ENCODE measurements at places on chromosomes 7 and 10. TPM values are rescaled to one million over a fixed set of nuclear protein-coding genes. Genes with fewer than 3 reads are reported as not detected.
A peak's percentile ranks its signal among the peaks of the same experiment; 100 is the strongest.

GRCh38 chr10:117552156-117552631 is 9.6 kb downstream of the EMX2 start:
- DNase-seq = peak; percentile 65

- DNase-seq = no peak
These were observed 87.4 kb downstream of the TCERG1L start for GRCh38 chr10:131224106-131224505.

GRCh38 chr7:100568896-100569844 is 4.5 kb downstream of the SAP25 start:
- DNase-seq = peak; percentile 61

DNA sequence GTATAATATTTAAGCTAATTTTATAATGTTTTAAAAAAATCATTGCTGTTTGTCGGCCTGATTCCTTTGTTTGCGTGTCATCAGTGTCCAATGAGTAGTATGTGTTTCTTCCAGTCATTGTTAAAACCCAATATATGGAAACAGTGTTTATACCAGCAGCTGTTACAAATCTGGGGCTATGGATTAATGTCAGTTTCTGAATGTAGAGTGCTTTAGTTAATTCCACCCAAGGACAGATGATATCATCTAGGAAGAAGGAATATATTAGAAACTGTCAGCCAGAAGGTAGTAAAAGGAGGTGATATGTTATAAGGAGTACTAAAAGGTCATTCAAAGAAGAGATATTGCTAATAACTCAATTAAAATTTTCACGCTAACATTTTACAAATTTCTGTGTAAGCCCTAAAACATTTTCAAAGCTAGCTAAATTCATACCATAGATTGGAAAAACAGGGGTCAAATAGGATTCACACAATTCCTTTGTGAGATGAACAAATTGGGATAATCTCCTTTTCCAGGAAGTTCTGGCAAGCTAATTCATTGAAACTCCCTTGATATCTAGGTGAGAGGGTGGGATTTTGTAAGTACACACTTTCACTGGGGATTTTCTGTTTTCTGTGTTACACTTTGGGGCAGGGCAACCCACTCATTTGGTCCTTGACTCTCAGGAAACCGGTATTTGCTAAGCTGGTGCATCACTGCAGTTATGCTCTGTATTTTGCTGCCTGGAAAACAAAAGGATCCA is 448.8 kb downstream of the LRMDA start:
- DNase-seq = no peak

- DNase-seq = no peak
These were observed 175.1 kb upstream of the PTPRZ1 start for GRCh38 chr7:121697731-121698316.

DNA sequence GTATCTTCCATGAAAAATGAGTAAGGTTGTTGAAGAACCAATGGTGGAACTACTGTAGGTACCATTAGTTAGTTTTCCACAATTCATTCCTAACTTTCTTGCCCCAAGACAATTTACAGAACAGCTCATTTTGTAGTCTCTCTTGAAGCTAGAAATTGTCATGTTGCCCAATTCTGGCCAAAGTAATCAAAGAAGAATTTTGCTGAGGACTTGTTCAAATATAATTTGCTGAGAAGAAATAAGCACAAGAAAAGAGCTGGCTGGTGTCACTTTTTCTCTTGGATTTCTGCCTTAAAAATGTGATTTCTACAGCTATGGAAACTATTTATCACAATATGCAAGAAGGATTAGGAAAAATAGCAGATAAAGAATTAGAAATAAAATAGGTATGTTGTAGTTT is 199.2 kb upstream of the SEMA3A start:
- peak; percentile 66 for DNase-seq

GRCh38 chr10:120729547-120729946 is 121.6 kb upstream of the WDR11 start:
- no peak for DNase-seq

- DNase-seq = no peak
These were observed 6.9 kb upstream of the TNS3 start for GRCh38 chr7:47588704-47589225.

DNA sequence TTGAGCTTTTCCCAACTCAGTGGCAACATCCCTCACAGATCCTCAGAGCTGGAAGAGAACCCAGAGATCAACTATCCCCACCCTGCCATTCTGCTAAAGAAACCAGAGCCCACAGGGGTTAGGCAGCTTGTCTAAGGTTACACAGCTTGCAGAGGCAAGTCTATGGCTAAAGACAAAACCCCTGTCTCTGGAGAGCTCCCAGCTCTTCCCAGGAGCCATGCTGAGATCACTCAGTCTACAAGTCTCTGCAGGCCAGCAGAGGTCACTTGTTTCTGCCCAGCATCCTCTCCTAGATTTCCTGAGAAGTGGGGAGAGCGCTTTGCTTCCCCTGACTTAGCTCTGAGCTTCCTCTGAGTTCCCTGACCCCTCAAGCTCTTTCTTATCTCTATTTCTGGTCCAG is 28.5 kb upstream of the LOXL4 start:
- DNase-seq = peak; percentile 42

- DNase-seq = no peak
These were observed 574.5 kb downstream of the TYW1 start for GRCh38 chr7:67571026-67571545.

GRCh38 chr7:88795553-88795952 is at the start of gene TEX47:
TEX47 (minus strand) TSS chr7:88795737; CDS start chr7:88794942, 795 bp downstream.
- DNase-seq = no peak

DNA sequence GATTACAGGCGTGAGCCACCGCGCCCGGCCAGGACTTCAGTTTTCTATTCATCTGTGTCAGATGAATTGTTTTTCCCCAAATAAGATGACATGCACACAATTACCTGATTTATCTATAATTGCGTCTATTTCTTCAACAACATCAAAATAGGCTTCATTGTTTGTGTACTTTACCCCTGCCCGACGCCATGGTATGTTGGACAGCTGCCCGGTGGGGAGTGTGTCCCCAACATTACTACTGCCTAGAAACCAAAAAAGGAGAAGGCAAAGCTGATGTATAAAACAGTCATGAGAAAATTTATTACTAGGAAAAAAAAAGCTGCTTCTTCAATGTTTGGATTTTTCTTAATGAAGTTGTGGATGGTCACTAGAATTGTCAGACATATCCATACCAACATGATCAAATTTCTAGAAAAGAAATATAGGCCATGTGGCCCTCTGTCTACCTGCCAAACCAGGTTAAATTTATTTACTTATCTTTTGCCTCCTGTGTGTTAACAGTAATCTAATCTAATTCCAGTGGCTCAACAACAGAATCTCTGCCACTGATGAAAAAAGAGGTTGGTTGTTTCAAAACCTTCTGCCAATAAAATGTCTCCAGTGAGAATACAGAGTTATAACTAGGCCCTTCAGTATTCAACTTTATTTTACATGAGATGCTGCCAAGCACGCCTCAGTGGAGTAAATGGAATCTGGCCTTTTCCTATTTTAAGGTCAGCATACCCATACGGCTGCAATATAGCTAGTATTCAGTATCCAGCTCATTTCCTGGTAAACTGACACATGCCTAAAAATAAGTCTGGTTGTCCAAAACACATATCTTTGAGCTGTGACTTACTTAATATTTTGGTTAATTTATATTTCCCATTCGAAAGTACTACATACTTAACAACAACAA is 16.5 kb downstream of the AP3M1 start:
- no peak for DNase-seq

GRCh38 chr10:60312818-60313588 is 76.7 kb downstream of the ANK3 start:
- peak; percentile 72 for DNase-seq

GRCh38 chr10:101305320-101306241 is 48.4 kb upstream of the BTRC start:
- no peak for DNase-seq

GRCh38 chr7:25025218-25025671 is 45.3 kb upstream of the OSBPL3 start:
- DNase-seq = peak; percentile 83

- no peak for DNase-seq
These were observed 126.2 kb upstream of the ETV1 start for GRCh38 chr7:14115701-14116100.

DNA sequence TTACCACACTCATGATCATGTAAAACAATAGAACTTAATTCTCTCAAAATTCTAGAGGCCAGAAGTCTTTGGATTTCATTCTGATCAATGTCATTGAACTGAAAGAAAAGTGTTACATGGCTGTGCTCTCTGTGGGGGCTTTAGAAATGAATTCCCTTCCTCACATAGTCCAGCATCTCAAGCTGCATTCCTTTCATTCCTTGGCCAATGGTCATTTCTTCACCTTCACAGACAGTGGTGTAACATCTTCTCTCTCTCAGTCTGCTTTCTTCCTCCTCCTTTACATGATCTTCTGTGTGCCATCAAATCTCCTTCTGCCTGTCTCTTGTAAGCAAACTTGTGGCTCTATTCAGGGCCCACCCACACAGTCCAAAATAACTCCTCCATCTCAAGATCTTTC is 735.3 kb downstream of the SUGCT start:
- DNase-seq = peak; percentile 4

DNA sequence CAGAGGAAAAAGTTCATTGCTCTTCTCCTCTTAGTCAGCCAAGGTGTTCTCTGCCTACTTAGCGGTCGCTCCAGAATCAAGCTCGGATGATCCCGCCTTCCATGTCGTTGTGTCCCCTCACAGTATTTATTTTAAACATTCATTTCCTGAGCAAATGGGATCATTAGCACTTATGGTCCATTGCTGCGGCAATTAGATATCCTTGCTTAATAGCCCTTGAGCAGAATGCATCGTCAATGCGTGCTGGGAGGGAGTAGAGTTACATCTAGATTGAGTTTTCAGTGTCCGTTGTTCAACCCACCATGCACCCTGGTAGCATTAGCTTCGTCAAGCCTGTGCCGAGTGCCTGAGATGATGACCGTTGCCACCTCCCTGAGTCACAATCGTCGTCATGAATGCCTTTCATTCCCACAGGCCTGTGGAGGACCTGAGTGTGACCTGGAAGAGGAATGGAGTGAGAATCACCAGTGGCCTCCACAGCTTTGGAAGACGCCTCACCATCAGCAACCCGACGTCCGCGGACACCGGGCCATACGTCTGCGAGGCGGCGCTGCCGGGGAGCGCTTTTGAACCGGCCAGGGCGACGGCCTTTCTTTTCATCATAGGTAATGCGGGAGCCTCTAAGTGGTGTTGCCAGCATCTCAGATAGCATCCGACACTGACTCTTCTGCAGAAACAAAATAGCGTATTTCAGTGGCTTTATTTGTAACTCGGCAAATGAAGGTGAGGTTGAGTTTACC is 650.4 kb downstream of the SDK1 start:
- no peak for DNase-seq

GRCh38 chr10:91672021-91672608 is 39.2 kb upstream of the PPP1R3C start:
- peak; percentile 75 for DNase-seq

DNA sequence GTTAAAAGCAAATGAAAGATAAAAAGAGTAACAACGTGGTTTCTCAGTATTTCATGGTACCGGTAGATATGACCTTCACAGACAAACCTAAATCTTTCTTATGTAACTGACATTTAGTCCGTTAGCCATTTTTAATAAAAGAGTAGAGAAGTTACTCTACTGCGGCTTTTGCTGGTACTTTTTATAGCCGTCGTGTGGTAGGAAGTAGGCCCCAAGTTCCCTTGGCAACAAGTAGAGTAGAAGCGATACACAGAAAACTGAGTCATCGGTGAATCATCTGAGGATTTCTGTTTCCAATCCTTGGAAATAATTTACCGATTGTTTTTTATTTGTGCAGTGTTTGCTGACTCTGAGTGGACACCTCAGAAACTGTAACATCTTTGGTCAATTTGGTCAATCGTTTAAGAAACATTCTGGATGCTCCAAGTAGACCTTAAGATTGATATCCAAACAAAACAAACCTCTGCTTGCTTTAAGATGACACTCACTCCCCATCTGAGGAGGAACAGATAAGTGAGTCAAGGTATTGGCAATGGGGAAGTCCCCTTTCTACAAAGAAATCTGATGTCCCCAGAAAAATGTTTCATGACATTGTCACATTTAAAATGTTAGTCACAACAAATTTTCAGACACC is 63.9 kb upstream of the AHR start:
- DNase-seq = peak; percentile 98

GRCh38 chr10:32346551-32347362 is at the start of gene EPC1:
EPC1 (minus strand) TSS chr10:32347158; CDS start chr10:32346915, 243 bp downstream.
- DNase-seq = peak; percentile 94

DNA sequence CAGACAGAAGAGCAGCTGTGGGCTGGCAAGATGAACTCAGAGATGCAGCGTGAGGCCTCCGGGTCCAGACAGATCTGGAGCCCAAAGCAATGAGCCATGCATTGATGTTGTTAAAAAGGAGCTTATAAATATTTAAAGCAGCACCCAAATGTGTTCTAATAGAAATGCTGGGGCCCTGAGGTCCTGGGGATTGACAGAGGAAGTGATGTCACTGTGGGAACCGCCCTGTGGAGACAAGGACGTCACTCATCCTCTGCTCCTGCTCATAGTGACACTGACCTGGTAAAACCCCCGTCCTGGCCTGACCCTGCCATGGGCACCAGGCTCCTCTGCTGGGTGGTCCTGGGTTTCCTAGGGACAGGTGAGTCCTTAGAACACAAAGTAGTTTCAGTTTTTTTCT is 197.0 kb upstream of the PRSS58 start:
- no peak for DNase-seq

- DNase-seq = no peak
These were observed 67.9 kb downstream of the DAGLB start for GRCh38 chr7:6379886-6380285.

GRCh38 chr10:19824381-19825342 is 8.4 kb downstream of the PLXDC2 start:
- DNase-seq = no peak

DNA sequence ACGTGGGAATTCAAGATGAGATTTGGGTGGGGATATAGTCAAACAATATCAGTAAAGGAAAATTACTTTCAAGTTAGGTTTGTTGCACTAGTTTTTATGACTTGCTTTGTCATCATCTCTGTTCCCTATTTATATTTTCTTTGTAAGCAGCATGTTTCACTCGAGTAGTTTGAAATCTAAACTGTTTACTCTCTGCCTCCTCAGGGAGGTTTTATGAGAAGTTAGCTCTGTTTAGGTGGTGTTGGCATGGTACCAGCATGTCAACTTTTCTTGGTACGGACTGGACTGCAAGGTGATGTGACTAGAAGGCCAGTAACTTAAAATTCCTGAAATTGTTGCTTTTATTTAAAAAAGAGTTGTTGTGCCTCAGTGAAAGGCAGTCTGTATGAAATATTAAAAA is 59.2 kb upstream of the MTPN start:
- no peak for DNase-seq

The PTF1A gene
- not detected for total RNA-seq

The TLX1 gene
- total RNA-seq = not detected

The PAPOLB gene
- not detected for total RNA-seq

The COL1A2 gene
- total RNA-seq = 10,930 TPM

The TUBB8 gene
- not detected for total RNA-seq

The SUPV3L1 gene
- 29.9 TPM for total RNA-seq

The AIFM2 gene
- total RNA-seq = 7.1 TPM

The OR2A1 gene
- total RNA-seq = 0.13 TPM

The VAX1 gene
- total RNA-seq = not detected

The IGF2BP3 gene
- total RNA-seq = 13.7 TPM

The MYH16 gene
- not detected for total RNA-seq

The PAPSS2 gene
- total RNA-seq = 65.9 TPM

The ZNF804B gene
- not detected for total RNA-seq

The MLXIPL gene
- not detected for total RNA-seq

The GPR26 gene
- total RNA-seq = not detected

The NEUROG3 gene
- not detected for total RNA-seq

The PNLIPRP3 gene
- total RNA-seq = not detected

The PON1 gene
- not detected for total RNA-seq
